Stimulated activated CD4-positive, alpha-beta T cell treated with anti-CD3 and anti-CD28 coated beads, Interleukin-2, amount 100 ng/mL, for 24 hours (primary cell): ENCODE measurements at places on chromosomes 12 and 14.

GRCh38 chr14:104446611-104447010 is 133.0 kb upstream of the C14orf180 start:
- DNase-seq = no peak

DNA sequence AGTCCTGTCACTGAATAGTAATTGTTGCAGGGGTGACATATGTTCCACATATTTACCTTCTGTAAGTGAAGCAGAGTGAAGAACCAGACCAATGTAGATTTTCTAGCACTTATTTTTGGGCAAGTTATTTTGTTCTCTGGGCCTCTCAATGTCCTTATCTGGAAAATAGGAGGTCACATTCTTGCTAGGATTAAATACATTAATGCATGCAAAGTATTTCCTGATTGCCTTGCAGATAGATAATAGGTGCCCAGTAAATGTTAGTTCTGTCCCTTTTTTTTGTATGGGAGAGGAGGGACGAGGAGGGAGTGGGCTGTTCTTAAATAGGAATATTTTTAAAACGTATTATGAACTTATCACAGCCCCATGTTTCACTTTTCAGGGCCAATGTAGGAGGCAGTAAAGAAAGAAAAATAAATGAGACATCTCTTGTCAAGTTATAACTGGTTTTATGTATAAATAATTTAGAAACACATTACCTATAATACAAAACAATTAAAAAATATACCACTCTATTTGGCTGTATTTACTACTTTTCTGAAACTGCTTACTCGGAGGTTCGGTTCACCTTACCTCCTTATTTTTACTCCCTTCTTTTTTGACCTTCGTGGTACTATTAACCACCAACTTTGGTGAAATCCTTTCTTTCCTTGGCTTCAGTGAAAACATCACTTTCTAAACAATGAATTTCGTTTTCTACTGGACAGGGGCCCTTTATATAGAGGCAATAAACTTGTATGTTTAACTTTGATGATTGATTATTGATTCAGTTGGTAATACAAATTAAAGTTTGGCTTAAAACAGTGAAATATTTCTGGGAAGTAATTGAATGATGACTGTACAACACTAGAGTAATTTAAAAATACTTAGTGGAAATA is 41.9 kb downstream of the DIP2B start:
- no peak for DNase-seq

DNA sequence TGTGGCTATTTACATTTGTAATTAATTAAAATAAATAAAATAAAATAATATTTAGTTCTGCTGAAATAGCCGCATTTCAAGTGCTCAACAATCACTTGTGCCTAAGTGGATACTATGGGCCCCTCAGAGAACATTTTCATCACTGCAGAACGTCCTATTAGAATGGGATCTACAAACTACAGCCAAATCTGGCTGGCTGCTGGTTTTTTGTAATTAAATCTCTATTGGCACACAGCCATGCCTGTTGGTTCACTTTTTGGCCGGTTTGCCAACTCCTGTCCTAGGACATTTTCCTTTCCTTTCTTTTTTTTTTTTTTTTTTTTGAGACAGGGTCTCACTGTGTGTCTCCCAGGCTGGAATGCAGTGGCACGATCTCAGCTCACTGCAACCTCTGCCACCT is 9.8 kb downstream of the CCDC63 start:
- DNase-seq = no peak

DNA sequence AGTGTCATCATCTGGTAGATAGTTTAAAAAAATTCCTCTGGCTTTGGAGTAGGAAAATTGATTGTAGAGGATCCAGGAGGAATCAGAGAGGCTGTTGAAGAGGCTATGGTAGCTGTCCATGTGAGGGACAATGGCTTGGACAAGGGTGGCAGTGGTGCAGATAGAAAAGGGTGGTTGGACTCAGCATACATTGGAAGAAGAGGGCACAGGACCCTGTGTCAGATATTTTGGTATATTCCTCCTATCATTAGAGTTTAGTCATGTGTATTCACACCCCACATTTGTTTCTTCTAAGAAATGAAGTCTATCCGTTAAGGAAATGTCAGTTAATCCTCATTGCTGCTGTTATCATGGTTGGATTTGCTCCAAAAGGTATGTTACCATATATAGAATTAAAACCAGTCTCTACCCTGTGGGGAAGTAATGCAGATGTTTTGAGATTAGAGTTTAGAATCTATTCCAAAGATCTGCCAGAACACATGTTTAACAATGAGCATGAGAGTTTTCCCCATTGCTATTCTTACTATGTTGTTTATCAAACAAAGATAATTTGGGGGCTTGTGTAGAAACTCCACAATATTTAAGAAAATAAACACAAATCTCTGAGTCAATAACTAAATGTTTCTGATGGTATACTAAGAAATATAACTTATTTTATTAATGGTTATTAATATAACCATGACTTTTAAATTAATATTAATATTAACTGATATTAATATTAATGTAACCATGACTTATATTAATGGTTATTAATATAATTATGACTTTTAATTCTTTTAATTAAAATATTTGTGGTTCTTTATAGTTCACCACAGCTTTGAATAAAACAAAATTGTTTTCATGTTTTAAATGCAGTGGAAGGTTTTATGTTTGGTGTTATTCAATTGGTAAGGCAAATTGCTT is 80.9 kb downstream of the CRADD start:
- no peak for DNase-seq

DNA sequence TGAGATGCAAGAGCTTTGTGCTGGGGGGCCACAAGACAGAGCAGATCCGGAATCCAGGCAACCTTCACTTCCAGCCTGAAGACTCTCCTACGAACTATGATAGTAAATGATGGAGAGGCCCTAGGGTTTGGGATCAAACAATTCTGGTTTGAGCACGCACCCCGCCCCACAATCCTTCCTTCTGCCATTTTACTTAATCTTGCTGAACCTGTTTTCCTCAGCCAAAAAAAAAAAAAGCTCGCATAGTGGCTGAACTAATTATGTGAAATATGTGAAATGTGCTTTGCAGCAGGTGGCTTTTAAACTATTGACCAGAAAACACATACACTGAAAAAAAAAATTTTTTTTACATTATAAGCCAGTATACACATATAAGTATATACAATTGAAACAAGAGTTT is 667 bp upstream of the ITFG2 start:
- DNase-seq = no peak

DNA sequence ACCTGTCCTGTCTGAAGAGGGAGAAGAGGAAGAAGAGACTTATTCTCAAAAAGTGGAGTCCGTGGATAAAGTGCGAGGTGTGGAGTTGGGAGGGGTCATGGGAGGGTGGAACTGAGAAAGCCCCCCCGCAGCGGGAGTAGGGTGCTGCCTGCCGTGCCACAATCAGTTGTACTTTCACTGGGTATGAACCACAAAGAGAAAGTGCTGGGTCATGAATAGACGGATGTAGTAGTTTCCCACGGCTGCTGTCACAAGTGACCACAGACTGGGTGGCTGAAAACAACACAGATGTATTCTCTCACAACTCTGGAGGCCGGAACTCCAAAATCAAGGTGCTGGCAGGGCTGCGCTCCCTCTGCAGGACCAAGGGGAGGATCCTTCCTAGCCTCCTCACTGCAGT is 5.5 kb downstream of the DNAH10 start:
- no peak for DNase-seq

DNA sequence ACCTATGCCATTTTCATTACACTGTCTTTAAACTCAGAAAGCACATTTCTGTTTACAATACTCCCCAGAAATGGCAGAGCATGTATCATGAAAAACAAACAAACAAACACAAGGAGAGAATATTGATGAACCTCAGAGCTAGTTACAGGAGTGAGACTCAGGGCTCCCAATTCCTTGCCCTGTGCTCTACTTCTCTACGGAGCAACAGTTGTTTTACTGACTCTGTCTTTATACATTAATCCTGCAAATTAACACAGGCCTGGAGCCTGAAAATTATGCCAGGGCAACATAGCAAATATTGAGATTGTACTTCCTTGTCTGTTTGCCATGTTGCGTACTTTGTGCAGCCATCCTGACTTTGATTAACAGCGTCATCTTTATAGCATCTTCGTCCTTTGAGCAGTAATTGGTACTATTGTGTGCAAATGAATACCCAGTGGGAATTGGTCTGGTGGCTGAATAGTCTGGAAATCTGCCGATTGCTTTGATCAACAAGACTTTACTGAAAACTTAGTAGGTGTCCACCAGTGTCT is 15.2 kb upstream of the AKAP6 start:
- DNase-seq = no peak

- no peak for DNase-seq
Measured at GRCh38 chr14:90105756-90106155, 44.0 kb downstream of the KCNK13 start.

- DNase-seq = no peak
Measured at GRCh38 chr14:91127401-91127801, 13.5 kb downstream of the DGLUCY start.

- DNase-seq = no peak
Measured at GRCh38 chr14:53389202-53389601, 236.1 kb upstream of the DDHD1 start.

DNA sequence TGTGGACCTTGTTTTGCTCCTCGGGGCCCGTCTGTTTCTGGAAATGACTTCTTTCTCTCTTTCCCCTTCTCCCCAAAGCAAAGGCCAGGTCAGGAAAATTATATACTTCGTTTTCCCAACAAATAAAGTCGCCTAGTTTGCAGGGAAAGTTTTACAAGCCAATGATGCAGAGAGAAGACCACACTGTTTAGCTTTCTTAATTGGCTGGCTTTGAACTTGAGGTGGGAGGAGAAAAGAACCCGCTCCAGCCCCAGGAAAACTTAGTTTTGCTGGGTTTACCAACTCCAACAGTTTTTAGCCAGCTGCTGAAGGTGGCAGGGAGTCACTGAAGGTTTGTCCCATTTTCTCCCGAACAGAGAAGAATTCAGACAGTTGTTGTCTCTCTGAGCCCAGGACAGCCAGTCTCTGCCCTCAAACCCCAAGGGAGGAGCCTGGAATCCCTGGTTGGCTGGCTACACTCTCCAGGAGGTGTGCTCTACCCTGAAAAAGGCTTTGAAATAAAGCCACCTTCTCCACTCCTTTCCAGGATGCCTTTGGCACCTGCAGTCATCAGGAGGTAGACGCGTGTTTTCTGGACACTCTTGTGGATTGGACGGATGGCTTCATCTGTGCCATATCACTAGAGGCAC is 24.8 kb downstream of the BCL11B start:
- no peak for DNase-seq

- DNase-seq = no peak
Measured at GRCh38 chr14:69034612-69035262, 55.6 kb upstream of the ACTN1 start.

DNA sequence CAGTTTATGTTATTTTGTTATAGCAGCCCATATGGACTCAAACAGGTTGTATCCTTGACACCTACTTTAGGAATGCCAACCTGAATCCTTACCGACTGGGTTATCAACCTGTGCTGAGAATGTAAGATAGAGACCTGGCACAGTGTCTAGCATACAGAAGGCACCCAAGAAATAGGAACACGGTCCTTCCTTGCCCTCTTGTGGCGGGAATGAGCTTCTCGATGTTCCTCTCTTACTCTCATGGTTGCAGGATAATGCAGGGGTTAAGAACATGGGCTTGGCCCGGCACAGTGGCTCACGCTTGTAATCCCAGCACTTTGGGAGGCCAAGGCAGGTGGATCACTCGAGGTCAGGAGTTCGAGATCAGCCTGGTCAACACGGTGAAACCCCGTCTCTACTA is 6.5 kb downstream of the C12orf43 start:
- DNase-seq = no peak

DNA sequence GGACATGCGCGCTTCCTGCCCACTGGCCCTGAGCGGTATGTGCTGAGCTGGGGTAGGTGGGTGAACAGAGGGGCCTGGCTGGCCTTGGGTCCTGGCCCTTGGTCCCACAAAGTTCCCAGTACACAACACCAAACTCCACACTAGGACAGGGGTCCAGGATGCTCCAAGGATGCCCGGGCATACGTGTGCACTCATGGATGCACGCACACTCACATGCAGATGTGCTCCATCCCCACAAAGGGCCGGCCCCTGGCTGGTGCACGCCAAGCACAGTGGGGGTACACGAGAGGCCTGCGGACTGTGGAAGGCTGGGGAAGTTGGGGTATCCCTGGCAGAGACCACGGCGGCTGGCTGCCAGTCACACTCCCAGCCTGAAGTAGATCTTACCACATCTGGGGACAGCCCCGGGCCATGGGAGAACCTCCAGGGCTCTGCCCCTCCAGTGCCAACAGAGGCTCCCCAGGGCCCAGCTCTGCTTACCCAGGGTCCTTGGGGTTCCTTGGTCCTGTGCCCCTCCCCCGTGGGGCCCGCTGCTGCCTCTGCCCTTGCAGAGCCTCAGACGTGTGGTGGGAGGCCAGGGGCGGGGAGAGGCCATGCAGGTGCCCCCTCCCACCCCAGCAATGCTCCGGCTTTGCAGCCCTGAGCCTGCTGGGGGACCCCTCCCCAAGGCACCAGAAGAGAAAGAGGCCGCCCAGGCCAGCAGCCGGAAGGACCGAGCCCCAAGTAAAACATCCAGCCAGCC is 24.0 kb upstream of the NUDT14 start:
- no peak for DNase-seq

GRCh38 chr12:78155546-78155945 is 324.9 kb downstream of the NAV3 start:
- no peak for DNase-seq

DNA sequence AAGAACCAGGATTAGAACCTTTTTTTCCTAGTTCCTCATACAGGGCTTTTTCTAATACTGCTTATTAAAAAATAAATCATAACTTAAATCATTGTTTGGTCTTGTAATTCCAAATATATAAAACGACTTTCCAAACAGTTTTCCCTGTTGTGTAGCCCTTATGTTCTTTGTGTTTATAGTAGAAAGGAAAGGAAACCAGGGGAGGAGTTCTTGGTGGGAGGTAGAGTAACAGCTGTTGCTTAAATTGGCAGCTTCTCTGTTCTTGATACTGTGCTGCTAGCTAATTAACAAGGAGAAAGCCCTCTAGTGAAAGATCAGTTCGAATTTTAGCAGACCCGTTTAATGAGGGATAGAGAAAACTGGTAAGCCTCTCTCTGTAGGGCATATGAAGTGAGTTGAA is 15.0 kb downstream of the SRP54 start:
- DNase-seq = no peak

- DNase-seq = no peak
Measured at GRCh38 chr14:72154645-72155378, 222.6 kb downstream of the RGS6 start.

DNA sequence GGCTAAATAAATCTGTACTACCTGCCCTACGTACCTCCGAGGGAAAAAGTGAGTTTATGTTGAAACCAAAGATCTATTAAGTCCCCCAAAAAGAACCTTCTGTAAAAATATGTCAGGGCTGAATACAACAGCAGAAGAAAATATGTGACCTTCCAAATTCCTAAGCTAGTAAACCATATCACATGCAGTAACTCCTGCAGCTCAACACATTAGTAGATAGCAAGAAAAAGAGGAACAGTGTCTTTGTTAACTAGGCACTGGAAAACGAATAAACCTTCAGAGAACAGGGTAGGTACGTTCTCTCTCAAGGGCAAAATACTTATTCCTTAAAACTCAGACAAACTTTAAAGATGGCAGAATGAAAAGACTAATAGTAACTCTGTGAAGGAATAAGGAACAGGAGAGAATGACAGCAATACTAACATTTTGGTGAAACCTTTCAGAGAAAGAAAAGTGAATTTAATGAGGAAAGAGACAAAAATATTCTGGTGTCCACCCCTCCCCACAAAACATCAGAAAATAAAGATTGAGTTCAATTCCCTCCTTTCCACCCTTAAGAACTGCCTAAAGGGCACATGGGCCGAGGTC is 18.0 kb downstream of the CBX5 start:
- DNase-seq = no peak
